Caki2 (cell line): ENCODE measurements at places on chromosomes 1 and 21. TPM values are rescaled to one million over a fixed set of nuclear protein-coding genes. Genes with fewer than 3 reads are reported as not detected.

- DNase-seq, result peak; percentile 12
These were observed 71.6 kb downstream of the RD3 start for GRCh38 chr1:211420389-211420788.

GRCh38 chr1:39852214-39852791 lies 31.0 kb downstream of the TRIT1 start:
- DNase-seq, result peak; percentile 44

DNA sequence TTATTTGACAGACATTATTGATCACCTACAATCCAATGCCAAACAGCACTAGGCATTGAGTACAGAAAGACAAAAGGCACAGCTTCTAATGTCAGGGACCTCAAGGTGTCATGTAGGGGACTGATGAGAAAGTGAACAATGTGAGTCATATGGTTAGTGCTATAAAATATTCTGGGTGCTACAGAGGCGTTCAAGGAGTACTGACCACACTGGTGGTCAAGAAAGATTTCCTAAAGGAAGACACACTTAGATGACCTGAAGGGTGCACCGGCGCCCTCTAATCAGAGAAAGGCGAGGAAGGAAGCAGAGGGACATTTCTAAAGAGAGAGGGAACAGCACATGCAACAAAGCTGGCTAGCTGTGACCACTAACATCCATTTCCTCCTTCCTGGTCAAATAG lies 64.9 kb upstream of the F3 start:
- no peak for DNase-seq

DNA sequence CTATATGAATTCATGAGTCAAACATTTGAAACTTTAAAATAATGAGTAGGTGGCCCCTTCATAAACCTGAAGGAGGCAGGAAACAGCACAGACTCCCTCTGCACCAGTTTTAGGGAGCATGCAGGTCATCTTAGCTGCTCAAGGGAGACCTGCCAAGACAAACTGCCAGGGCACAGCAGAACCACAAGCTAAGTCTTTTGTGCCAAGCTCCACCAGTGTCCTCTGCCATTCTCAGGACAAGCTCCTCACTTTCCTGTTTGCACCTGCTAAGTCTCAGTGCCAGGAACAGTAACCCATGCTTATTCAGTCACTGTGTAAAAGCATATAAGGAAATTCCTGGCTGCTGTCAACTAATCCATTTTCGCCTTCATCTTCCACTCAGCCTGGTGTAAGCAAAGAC lies 368.9 kb downstream of the SEC16B start:
- no peak for DNase-seq

DNA sequence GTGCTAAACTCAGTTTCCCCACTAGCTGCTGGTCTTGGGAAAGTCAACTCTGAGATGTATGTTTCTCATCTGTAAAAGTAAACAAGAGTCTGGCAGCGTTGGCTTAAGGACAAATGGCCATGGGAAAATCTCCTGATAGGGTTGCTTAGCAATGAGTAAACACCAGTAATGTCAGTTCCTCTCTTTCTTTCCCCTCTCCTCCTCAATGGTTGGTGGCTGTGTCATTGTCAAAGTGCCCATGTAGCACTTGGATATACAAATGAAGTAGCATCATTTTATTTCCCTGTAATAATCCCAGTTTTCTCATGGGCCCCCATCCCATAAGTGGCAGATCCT lies 2.2 kb upstream of the FYB2 start:
- peak; percentile 30 for DNase-seq

DNA sequence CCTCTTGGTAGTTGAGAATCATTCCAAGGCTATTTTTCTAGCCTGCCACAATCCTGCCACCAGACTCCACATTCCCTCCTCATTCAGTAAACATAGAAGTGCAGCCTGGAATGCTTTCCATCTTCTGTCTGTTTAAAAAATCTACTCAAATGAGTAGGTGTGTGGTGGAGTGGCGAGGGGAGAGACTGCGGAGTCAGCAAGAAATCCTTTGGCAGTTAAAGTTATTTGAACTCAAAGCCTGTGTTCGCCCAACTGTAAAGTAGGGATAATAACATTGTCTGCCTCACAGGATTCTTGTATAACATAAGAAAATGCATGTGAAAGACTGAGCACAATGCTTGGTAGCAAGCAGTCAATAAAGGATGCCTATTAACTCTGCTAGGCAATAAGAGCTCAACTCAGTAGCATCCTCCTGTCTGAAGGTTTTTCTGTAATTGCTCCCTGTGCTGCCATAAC lies 22.2 kb upstream of the DPT start:
- peak; percentile 78 for DNase-seq

- DNase-seq, result no peak
These were observed 63.8 kb downstream of the TGFB2 start for GRCh38 chr1:218408942-218409341.

- DNase-seq, result peak; percentile 99
These were observed at the start of gene TDRKH for GRCh38 chr1:151790071-151790939. TDRKH (minus strand) TSS chr1:151790500; CDS start chr1:151783022, 7,478 bp downstream.

- DNase-seq, result no peak
These were observed 513 bp downstream of the PBX1 start for GRCh38 chr1:164559342-164560051.

GRCh38 chr1:241375886-241376285 lies 18.9 kb upstream of the RGS7 start:
- DNase-seq, result no peak

The ZBTB8A gene
- 3.4 and 6.4 TPM in 2 replicates for total RNA-seq

The PPP1R8 gene
- total RNA-seq, result 41.8 and 44.6 TPM in 2 replicates

The OR2L5 gene
- total RNA-seq, result not detected in 2 replicates

The SPAG17 gene
- total RNA-seq, result 0.27 and 4.5 TPM in 2 replicates

The KCNJ9 gene
- total RNA-seq, result not detected in 2 replicates
